NCI-H187 treated with DMSO at 0.1 percent for 48 hours (cell line): ENCODE measurements at places on chromosomes 16 and 17.

GRCh38 chr16:30418350-30419181 is 11.2 kb downstream of the ZNF771 start:
- DNase-seq, result no peak

DNA sequence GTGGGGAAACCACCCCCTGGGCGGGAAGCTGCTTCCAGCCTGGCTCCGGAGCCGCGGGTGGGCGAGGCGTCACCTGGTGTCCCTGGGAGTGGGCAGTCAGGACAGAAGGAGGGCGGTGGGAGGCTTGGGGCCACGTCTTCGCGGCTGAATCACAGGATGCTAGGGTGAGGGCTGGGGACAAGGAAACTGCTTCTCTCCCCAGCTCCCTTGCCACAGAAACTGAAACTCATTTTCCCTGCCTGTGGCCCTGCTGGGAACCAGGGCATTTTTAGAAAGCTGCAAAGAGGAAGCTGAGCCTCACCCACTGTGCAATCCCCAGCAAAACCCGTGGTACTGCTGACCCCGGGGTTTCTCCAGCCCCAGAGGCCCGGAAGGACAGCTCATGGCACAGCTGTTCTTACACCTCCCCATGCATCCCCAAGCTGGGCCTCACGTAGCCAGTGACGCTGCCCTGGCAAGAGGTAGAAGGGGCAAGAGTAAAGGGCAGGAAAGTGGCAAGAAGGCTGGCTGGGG is 8.2 kb downstream of the RHBDF2 start:
- DNase-seq, result no peak

DNA sequence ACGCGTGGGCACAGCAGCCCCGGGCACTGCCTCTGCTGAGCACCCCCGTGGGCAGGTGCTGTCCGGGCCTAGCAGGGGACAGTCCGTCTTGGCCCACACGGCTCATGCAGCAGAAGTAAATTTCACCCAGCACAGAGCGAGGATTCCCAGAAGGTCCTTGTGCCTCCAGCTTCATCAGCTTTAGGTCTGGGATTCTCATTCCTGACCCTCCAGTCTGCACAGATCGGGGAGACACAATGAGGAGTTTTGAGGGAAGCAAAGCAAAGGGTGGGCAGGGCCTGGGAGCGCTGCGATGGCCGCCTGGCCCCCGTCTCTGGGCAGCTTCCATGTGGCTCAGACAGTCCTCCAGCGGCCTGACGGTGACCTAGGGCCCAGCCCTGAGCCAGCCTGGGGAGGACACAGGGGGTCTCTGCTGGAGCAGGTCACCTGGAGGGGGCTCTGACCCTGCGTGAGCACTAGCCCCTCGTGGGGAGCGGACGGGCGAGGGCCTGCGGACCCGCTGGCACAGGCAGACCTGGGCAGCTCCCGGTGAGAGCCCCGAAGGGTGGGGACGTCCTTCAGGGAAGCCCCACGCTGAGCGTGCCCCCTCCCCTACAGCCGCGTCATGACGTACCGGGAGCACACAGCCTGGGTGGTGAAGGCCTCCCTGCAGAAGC is 30.7 kb upstream of the CHMP6 start:
- DNase-seq, result no peak

GRCh38 chr17:81713556-81714411 is 1.7 kb downstream of the SLC25A10 start:
- DNase-seq, result no peak

DNA sequence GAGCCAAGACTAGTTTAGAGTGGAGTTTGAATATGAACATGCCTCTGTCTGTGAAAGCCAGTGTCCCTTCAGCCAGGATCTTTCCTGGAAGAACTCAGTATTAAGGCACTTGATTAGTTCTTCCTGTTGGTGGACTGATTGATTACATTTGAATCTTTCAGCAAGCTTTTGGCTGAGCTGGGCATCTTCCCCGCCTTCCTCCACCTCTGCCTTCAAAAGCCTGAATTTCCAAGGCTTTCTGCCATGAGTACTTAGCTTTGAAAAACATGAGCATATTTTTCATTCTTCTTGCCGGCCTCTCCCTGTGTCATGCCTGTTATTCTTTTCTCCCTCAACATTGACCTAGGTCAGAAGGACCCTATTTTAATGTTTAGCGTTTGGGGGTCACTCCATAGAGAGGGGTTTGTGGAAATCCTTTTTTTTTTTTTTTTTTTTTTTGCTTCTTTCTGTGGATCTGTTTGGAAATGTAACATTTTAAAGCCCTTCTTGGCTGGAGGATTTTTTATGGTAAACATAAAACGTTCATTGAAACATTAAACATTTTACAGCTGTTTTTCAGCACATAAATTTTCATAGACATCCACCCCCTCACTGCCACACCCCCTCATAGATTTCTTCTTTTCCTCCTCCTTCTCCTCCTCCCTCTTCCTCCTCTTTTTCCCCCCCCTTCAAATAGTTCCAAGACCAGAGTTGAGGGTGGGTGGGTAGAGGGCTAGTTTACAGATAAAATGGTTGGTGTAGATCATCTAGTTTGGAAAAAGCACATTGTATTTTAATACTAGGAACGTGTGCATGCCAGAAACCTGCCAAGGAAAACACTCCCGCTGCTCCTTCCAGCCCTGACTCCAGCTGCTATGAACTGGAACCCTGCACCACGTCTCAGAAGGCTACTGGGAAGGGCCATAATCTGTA is 645.9 kb downstream of the WWOX start:
- DNase-seq, result no peak

- DNase-seq, result no peak
These were observed 8.1 kb upstream of the CPSF4L start for GRCh38 chr17:73269791-73270190.

GRCh38 chr16:3431779-3432219 is 11.5 kb downstream of the ZNF597 start:
- no peak for DNase-seq

DNA sequence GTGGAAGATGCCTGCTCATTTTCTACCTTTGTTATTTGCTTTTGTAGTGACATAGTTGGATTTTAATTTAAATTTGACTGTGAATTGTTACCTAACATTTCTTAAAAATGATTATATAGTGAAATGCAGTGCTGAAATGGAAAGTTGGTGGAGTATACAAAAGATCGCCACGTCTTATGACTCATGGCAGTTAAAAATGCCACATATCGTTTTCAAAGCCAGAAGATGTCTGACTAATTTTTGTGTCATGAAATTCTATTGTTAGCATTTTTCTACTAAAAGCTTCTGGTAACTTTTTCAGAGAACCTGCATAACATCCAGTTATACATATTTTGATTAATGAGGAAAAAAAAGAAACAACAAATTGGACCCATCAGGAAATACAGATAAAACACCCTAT is 20.6 kb downstream of the MAP2K4 start:
- DNase-seq, result no peak

GRCh38 chr16:23690771-23691482 is 12.2 kb downstream of the PLK1 start:
- DNase-seq, result no peak

DNA sequence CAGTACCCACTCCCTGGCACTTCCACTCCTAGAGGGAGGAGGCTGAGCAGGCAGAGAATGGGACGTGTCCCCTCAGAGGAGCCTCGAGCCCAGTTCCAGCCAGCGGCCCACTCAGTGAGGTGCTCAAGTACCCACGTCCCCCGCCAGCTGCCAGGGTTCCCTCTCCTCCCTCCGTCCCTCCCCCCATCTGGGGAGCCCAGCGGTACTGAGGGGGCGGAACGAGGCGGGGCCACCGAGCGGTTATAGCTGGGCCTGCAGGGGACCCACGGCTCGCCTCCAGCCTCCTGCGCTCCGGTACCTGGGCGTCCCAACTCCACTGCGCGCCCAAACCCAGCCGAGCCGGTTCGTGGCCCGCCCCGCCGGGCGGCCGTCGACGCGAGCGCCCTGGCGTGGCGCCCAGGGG is at the start of gene NPW:
Gene NPW (plus strand): TSS at position 268 of the 403 bp plus-strand sequence.
- no peak for DNase-seq

DNA sequence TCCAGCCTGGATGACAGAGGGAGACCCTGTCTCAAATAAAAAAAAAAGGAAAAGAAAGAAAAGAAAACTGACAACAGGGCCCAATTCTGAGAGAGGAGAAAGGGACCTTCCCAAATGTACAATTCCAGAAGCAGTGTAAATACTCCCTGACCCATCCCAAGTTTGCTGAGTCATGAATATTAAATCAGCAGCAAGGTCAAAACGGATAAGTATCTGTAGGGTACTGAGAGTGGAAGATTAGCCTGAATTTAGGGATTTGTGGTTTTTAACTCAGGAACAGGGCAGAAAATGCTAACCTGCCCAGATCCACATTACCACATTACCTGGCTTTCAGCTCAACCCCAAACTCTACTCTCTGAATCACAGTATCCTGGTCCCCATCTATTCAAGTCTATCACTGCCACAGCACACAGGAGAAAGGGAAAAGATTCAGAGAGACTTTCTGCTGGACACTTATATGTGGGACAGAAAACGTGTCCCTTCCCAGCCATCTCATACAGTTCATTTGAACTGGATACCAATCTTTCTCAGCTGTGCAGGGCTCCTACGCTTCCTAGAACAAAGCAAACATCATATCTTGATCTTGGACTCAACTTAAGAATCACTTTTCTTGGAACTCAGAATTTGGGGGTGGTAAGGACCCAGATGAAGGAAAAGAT is 2.9 kb downstream of the FXR2 start:
- no peak for DNase-seq

DNA sequence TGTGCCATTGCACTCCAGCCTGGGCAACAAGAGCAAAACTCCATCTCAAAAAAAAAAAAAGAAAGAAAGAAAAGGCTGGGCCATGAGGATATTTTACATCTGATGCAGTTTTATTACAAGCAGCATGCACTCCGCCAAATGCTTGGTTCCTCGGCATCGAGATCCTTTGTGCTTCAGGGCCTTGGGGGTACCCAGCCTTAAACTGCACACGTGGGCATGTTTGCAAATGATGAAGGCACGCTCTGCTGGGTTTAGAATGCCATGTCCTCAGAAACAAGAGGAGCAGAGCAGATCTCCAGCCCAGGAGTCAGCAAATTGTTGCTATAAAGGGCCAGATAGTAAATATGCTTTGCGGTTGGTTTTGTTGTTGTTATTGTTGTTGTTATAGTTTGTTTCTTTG is 153.2 kb downstream of the KATNIP start:
- no peak for DNase-seq

DNA sequence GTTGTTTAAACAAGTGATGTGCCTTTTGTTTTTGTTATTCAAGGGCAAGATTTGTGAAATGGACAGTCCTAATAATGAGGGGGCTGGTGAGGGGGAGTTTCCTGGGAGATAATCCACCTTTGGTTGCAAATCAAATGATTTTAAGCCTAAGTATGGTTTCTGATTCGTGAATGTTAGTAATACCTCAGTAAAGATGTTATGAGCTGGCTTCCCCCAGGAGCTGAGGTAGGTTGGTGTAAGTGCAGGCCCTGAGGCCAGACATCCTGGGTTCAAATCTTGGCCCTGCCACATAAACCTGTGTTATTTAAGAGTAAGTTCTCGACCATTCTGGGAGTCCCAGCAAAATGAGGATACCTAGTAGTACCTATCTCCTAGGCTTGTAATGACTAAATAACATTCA is 1.5 kb downstream of the SNX29 start:
- no peak for DNase-seq

DNA sequence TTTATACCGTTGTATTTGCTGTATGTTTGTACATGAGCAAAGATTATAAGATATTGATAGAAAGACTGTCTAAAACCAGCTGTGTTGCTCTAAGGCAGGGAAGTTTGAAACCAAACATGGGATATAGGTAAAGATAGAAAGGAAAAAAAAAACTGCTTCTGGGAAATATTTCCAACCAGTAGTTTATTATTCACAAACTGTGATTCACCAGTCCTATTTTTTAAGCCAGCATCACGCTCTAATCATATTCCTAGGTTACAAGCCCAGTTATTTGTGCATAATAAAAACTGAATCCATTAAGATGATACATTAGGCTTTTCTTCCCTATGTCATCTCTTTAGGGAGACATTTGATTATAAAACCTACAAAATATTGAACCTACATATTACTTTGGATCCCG is 4.0 kb downstream of the ERN1 start:
- DNase-seq, result no peak

- no peak for DNase-seq
These were observed 2.7 kb upstream of the GIP start for GRCh38 chr17:48970865-48971687.

- no peak for DNase-seq
These were observed 40.4 kb downstream of the TMEM132E start for GRCh38 chr17:34619687-34620217.

GRCh38 chr17:61504697-61505096 is 52.5 kb downstream of the TBX4 start:
- no peak for DNase-seq

DNA sequence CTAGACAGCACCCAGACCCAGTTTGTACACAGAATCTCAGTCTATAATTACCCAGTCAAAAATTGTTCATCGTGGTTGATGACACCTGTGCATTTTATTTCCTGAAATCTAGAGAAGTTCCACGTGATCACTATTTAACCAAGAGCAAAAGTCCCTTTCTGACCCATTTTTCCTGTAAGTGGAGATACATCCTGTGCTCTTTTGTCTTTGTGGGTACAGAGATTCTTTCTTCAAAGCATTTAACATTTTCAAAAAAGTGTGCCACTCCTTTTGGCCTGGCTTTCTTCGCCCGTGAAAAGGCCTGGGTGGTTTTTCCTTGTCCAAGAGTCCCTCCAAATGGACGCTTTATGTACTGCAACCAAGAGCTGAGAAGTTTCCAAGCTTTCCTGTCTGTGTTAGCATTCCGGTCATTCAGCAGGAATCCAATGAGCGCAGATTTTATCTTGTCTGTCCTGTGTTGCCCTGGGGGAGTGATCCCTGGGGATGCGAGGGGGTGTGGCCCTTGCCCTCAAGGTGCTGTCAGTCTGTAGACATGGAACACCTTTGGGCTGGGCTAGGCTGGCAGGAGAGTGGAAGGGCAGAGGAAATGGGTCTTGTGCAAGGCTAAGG is 161.1 kb upstream of the CACNG5 start:
- DNase-seq, result no peak

- DNase-seq, result no peak
These were observed 52.3 kb downstream of the CCDC182 start for GRCh38 chr17:57692770-57693169.

DNA sequence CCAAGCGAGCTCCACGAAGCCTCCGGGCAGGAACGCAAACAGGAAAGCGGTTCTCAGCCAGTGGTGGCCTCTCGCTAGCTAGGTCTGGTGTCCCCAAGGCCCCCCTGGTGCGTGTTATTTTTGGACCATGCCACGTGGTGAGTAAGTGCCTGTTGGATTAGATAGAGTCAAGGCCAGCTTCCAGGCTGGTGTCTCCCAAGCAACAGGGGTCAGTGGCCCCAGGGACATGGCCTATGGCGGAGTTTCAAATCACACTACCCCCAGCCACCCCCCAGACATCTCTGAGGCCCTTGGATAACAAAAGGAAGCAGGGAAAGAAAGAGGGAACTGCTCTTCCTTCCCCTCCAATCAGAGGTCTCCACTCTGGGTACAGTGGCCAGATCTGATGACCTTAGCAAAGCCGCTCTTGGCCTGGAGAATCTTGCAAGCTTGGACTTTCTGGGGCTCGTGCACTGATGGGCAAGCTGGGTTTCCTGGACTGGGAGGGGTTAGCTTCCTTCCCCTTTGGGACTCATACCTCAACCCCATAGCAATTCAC is 58.2 kb downstream of the MAF start:
- no peak for DNase-seq

- no peak for DNase-seq
These were observed 95.6 kb upstream of the HLF start for GRCh38 chr17:55168958-55169687.
